Activated T-helper 9 cell treated with anti-CD3 and anti-CD28 coated beads, Interleukin-2, amount 50 U/mL, for 16 hours (primary cell): ENCODE measurements at places on chromosomes 3 and 15.

- DNase-seq: no peak
Observed at GRCh38 chr3:151567477-151567876, 106.6 kb upstream of the IGSF10 start.

- no peak for DNase-seq
Observed at GRCh38 chr3:60803216-60804173, 447.8 kb downstream of the FHIT start.

DNA sequence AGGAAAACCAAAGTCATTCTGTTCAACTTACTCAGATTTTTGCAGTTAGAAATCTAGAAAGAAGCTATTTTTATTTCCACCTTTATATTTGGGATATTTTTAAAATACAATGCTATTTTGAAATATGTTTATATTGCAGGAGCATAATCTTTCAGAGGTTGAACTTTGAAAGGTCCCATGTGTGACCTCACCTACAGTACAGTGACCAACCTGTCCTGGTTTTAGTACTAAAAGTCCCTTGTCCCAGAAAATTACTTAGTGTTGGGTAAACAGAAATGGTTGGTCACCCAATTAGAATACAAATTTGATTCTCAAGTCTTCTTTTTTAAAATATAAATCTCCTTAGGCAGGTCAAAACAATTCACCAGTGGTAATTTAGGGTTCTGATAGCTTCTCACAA, 141.6 kb upstream of the FRMD4B start:
- DNase-seq: no peak

DNA sequence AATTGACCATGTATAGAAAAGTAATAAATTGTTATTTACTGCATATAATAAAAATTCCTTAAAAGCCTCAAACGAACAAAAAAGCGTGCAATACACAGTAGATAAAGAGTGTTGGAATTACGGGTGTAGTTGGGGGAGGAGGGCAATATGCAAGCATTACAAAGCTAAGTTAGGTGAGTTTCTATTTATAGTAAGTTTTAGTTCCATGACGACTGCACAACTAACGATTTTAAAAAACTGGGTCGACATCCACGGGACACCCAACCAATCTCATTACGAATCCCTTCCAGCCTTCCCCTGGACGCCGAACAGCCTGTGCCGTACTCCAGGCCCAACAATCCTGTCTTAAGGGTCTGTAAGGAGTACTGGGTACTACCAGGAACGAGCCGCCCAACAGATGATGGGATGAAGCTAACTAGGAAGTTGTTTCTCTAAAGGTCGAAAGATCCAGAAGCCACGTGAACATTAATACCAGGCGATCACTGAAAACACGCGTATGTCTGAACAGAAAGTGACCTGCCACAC, 677 bp downstream of the POLQ start:
- no peak for DNase-seq

GRCh38 chr3:153688301-153689120, 432.7 kb upstream of the ARHGEF26 start:
- no peak for DNase-seq

- no peak for DNase-seq
Observed at GRCh38 chr15:50753463-50753862, 12.0 kb downstream of the SPPL2A start.

- no peak for DNase-seq
Observed at GRCh38 chr3:17027318-17027717, 142.6 kb downstream of the PLCL2 start.

- DNase-seq: peak; percentile 27
Observed at GRCh38 chr15:88450125-88450798, 16.9 kb downstream of the MRPL46 start.

DNA sequence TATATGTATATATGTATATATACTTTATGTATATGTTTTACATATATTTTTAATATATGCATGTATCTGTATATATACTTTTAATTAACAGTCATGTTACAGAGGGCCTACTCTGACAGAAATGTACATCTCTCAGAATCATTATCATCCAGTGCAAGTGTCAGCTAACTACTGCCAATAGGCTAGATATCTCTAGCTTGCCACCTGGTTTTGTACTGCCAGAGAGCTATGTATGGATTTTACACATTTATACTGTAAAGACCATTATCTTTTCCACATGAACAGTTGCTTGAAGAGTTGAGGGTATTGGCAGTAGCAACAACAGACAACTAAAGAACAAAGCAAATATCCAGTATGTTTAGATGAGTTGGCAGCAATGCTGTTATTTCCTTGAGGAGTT, 99.7 kb upstream of the VGLL3 start:
- DNase-seq: no peak

GRCh38 chr3:187958432-187959003, 195.4 kb upstream of the LPP start:
- peak; percentile 21 for DNase-seq

- no peak for DNase-seq
Observed at GRCh38 chr15:27222479-27222878, 251.5 kb downstream of the GABRG3 start.

- DNase-seq: no peak
Observed at GRCh38 chr3:149657321-149657925, 402 bp downstream of the WWTR1 start.

DNA sequence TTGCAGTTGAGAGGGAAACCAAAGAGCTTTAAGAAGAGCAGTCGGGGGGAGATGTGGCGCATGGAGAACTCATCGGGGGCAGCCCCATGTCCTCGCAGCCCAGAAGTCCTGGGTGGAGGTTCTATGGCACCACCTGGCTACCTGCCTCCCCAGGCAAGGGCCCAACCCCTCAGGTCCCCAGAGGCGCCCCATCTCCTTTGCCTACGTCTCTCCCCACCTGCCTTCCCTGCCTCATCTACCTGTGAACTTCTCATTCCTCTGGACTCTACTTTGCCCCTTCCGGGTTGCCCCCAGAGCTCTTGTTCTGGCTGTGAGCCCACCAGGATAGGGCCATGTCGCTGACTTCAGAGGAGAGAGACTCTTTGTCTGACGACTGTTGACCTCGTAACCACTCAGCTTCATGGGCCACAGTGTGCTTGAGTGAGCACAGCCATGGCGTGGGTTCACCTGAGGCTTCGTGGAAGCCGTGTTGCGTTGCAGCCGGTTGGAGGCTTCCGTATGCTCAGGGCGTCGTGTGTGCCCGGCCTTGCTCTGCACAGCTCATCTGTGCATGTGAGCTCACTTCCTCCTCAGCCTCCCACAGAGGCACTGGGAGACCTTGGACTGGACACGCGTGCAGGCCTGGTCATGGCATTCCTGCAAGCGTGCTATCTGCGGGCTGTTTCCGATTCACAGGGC, 13.4 kb downstream of the APBA2 start:
- DNase-seq: no peak

- no peak for DNase-seq
Observed at GRCh38 chr15:101499863-101500713, 10.6 kb upstream of the PCSK6 start.

DNA sequence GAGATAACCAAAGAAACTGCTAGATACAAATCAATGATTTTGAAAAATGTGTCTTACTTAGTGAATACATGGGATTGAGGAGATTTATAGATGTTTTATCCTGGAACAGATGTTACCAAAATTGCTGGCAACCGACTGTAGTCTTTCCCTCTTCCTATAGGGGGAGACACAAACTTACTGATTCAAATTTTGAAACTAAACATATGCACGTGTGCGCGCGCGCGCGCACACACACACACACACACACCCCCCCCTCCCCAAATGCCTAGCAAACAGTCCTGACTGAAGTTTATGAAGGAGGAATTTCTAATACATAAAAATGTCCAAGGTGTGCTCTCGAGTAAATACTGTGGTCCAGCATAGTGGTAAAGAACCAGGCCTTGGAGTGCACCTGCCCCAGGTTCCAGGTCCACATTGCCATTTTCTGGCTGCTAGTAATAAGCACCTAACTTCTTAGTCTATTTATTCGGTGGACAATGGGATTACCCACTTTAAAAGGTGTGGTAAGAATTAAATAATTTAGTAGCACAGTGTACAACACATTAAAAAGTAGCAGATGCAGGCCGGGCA, 18.5 kb upstream of the C3orf62 start:
- no peak for DNase-seq

GRCh38 chr15:63226155-63226883, 36.9 kb downstream of the RAB8B start:
- DNase-seq: no peak

- DNase-seq: no peak
Observed at GRCh38 chr3:178901204-178901603, 170.4 kb downstream of the ZMAT3 start.

DNA sequence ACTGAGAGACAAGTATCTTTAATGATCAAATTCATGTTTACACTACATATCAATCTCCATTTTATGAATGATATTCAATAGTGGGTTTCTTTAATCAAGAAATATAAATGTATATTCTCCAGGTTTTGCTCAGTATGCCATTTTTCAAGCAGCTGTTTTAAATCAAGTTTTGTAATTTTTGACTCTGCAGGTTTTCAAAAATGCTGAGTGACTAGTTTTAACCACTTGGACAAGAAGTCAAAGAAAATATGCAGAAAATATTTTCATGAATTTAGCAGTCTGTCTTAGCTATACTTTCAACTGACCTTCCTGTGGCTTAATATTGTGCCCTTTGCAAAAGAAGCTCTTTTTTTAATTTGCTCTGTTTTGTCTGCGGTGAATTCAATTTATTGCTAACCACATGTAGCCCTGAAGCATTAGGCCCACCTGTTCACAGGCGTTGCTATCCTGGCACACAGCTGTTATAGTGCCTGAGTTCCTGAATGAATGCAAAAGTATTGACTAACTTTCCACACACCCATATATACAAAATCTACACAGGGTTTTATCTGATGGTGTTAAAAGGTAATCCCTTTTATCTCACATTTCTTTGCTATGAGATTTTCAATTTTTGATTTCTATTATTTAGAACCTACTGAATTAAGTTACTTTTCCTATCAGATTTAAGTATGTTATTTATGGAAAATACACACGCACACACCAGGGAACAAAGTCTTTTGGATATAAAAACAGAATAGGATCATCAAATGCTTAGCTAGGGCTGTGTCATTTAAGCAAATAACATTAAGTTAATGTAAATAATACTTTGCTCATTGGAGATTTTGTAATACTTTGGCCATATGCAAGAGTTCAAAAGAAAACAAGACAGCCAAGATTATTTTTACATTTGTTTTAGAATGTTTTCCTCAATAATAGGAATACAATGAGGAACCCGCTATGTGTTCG, 1166.1 kb upstream of the GBE1 start:
- DNase-seq: no peak

- no peak for DNase-seq
Observed at GRCh38 chr15:39598958-39599845, 18.3 kb downstream of the THBS1 start.

DNA sequence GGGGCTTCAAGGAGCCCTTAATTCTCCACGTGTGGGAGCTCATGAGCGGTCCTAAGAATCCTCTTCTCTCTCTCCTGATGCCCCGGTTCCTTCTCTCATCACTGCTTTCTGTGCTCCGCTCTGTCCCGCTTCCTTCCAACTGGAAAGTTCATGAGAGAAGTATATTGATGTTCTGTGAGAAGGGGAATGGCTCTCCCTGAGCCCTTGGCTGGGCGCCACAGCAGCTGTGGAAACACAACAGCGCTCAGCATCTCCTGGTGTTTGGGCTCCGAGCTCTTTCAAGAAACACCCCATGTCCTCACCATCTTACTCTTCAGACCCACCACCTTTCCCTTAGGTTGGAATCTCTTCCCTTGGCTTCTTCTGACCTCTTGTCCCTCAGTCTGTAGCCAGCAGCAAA, 161.7 kb downstream of the VGLL4 start:
- DNase-seq: no peak

DNA sequence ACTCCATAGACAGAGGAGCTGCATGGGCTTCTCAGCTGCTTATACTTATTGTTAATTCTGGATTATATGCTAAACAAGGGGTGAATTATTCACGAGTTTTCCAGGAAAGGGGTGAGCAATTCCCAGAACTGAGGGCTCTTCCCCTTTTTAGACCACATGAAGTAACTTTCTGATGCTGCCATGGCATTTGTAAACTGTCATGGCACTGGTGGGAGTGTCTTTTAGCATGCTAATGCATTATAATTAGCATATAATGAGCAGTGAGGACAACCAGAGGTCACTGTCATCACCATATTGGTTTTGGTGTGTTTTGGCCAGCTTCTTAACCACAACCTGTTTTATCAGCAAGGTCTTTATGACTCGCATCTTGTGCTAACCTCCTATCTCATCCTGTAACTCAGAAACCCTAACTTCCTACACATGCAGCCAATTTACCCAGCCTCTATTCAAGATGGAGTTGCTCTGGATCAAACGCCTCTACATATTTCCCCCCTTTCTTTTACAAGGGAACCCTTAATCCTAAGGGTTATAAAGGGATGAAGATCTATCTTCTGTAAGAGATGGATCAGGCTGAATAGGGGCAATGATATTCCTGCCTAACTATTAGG, 12.1 kb upstream of the DMXL2 start:
- no peak for DNase-seq

DNA sequence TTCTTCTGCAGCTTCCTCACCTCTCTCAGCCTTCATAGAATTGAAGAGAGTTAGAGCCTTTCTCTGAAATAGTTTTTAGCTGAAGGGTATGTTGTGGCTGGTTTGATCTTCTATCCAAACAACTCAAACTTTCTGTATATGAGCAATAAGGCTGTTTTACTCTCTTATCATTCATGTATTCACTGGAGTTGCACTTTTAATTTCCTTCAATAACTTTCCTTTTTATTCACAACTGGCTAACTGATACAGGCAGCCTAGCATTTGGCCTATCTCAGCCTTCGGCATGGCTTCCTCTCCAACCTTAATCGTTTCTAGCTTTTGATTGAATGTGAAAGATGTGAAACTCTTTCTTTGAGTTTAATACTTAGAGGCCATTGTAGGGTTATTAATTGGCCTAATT, 109.3 kb downstream of the GTPBP8 start:
- DNase-seq: no peak

GRCh38 chr3:52454938-52455282, 494 bp upstream of the NISCH start:
- no peak for DNase-seq

GRCh38 chr3:181756645-181757297, 45.0 kb downstream of the SOX2 start:
- DNase-seq: no peak

DNA sequence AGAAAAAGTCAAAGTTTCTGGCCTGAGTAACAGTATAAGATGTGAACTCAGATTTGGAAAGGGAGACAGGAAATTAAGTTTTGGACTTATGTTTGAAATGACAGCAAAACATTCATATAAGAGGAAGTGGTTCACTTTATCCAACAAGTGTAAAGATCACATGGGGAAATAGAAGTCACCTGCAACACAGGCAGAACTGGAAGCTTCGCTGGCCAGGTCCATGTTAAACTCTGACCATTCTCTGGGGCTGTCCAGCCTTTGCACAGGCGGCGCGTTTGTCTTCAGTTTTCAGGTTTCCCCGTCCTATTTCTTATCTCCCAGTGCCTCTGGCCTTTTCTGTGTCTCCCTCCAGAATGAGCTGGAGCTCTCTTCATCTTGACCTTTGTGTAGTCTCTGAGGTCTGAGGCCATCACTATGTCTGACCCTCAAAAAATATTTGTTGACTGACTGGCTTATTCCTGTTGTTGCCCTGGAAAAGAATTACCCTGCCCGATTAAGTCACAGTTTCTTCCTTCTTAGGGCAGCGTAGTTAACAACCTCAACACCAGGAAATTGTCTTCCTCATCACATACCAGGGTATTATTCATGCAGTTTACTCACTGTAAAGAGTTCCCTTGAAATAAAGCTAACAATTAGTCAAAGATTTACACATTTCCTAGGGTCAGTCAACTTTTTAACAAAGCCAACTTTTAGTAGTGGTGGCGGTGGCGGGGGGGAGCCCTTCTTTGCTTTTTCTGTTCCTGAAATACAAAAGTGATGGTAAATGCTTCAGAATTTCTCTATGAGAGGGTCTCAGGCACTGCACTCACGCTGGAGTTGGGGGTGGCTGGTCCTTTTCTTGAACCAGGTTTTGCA, 959 bp upstream of the RASA2 start:
- no peak for DNase-seq

GRCh38 chr3:50317300-50317699, 5.2 kb downstream of the HYAL2 start:
- no peak for DNase-seq
